Stimulated activated naive B cell treated with anti-CD40 and anti-IgM and Interleukin-4, amounts not matched to agents 10 μg/mL and 1 μg/mL and 100 μg/mL, for 72 hours (primary cell): ENCODE measurements at places on chromosomes 3 and 15.

DNA sequence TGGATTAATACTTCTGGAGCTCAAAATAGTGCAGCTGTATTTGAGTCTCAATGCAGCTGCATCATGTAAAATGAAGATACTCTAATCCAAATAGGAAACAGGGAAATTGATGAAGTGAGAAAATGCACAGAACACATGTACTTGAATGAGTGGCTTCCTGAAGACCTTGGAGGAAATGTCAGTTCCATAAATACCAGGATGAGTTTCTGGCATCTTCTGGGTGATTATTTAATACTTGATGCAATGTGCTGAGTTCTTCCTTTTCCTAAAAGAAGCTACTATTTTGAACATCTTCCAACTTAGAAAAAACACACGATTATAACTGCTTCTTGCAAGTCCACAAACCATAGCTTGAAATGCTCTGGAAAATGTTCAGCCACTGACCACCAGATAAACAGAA is 162.8 kb downstream of the SLC9A9 start:
- H3K27ac ChIP-seq = no peak overlapping the region
- DNase-seq = no peak
- peaks cover 6% of the 10 kb centered on the region for H3K4me1 ChIP-seq
- no peak overlapping the region for H3K4me3 ChIP-seq

GRCh38 chr3:54053211-54053610 is 69.1 kb upstream of the CACNA2D3 start:
- H3K27ac ChIP-seq = no peak overlapping the region
- H3K4me3 ChIP-seq = no peak overlapping the region
- peaks cover 5% of the 10 kb centered on the region for H3K27me3 ChIP-seq
- DNase-seq = no peak

- H3K36me3 ChIP-seq = no peaks in the 10 kb centered on the region
- no peak overlapping the region for H3K27ac ChIP-seq
- peaks cover 45% of the 10 kb centered on the region for H3K27me3 ChIP-seq
- no peak for DNase-seq
- H3K4me1 ChIP-seq = peaks cover 11% of the 10 kb centered on the region
Observed at GRCh38 chr3:194265996-194266964, 84.8 kb downstream of the CPN2 start.

- H3K4me3 ChIP-seq = no peak overlapping the region
- H3K27ac ChIP-seq = no peak overlapping the region
- H3K27me3 ChIP-seq = no peaks in the 10 kb centered on the region
- H3K4me1 ChIP-seq = peaks cover 15% of the 10 kb centered on the region
- no peaks in the 10 kb centered on the region for H3K36me3 ChIP-seq
- no peak for DNase-seq
Observed at GRCh38 chr3:30512576-30512975, 93.8 kb upstream of the TGFBR2 start.

DNA sequence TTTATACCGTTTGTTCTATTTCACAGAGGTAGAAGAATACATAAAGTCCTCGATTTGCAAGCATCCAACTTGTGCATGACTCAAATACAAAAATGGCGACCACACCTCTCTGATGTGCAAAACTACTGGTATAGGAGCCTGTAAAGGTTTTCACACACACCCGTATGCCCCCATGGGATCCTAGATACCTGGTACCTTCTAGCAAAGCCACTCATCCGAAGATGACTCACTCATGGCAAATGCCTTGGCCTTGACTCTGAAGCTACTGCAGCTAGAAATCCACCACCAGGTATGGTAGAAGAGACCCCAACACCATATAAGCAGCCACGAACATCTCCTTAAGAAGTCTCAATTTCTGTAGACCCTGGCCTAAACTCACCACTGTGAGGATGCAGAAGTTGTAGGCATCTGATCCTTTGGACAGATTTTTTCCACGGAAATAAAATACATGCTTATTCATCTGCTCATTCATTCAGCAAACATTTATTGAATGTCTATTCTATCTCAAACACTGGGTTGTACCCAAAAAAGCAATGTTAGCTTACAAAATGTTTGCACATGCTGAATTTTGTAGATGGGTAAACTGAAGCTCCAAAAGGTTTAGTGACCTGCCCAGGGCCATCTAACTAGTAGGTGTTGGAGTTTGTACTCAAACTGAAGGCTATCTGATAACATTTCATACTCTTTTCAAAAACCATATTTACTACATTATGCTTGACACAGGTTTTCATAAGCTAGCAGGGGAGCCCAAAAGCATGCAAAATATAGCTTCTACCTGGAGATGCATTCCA is 158.8 kb downstream of the RORA start:
- H3K27me3 ChIP-seq = peaks cover 15% of the 10 kb centered on the region
- no peaks in the 10 kb centered on the region for H3K36me3 ChIP-seq
- H3K4me1 ChIP-seq = no peaks in the 10 kb centered on the region
- DNase-seq = no peak
- H3K4me3 ChIP-seq = no peak overlapping the region

- H3K27me3 ChIP-seq = no peaks in the 10 kb centered on the region
- no peaks in the 10 kb centered on the region for H3K36me3 ChIP-seq
- H3K27ac ChIP-seq = peak overlapping the region; percentile 7
Observed at GRCh38 chr3:27861046-27862036, 139.2 kb upstream of the EOMES start.

DNA sequence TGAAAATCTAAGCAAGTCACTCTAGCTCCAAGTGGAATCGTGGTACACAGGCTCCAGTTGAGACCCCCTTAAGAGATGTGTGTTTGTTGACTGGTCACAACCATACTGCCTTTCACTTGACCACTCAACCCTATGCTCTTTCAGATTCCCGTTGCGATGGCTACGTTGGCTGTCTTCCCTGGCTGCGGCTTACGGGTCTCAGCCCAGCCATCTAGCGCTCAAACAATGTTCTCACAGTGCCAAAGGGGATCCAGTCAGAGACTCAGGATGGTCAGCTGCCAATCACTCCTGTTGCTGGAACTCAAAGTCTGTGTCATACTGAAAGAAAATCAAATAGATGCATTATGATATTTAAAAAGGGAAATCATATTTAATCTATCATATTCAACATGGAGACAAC is 237.6 kb downstream of the ITPR1 start:
- no peak overlapping the region for H3K27ac ChIP-seq
- no peak overlapping the region for H3K4me3 ChIP-seq
- DNase-seq = no peak
- H3K36me3 ChIP-seq = peaks cover 67% of the 10 kb centered on the region
- H3K4me1 ChIP-seq = peaks cover 7% of the 10 kb centered on the region

GRCh38 chr15:39393575-39394335 is 187.1 kb upstream of the THBS1 start:
- no peaks in the 10 kb centered on the region for H3K36me3 ChIP-seq
- H3K4me1 ChIP-seq = no peaks in the 10 kb centered on the region
- no peak overlapping the region for H3K4me3 ChIP-seq
- DNase-seq = no peak
- no peaks in the 10 kb centered on the region for H3K27me3 ChIP-seq

- no peaks in the 10 kb centered on the region for H3K4me1 ChIP-seq
- DNase-seq = no peak
- H3K36me3 ChIP-seq = no peaks in the 10 kb centered on the region
- no peak overlapping the region for H3K4me3 ChIP-seq
Observed at GRCh38 chr3:133995264-133995663, 34.5 kb downstream of the SLCO2A1 start.

- peaks cover 53% of the 10 kb centered on the region for H3K36me3 ChIP-seq
- H3K27me3 ChIP-seq = no peaks in the 10 kb centered on the region
- peaks cover 51% of the 10 kb centered on the region for H3K4me1 ChIP-seq
- no peak for DNase-seq
- peak overlapping the region; percentile 97 for H3K4me3 ChIP-seq
Observed at GRCh38 chr15:43775411-43775965, 1.3 kb downstream of the ELL3 start.

DNA sequence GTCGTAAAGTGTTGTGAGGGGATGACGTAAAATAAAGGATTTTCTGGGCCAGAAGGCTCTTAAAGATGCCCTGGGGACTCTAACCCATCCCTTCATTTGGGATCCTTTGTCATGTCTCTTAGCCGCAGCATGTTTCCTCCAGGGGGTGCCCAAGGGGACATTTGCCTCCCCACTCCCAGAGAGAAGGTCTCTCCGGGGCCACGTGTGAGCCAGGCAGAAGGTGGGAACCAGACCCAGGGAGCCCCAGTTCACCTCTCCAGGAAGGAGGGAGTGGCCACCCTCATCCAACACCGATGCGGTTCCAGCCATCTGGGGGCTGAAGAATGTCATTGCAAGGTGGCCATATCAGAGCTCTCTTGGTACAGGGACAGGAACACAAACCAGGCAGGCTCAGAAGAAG is 25.2 kb downstream of the ST8SIA2 start:
- peaks cover 8% of the 10 kb centered on the region for H3K27me3 ChIP-seq
- no peaks in the 10 kb centered on the region for H3K4me1 ChIP-seq
- H3K36me3 ChIP-seq = no peaks in the 10 kb centered on the region
- H3K4me3 ChIP-seq = no peak overlapping the region
- no peak for DNase-seq

- no peak overlapping the region for H3K4me3 ChIP-seq
- H3K36me3 ChIP-seq = no peaks in the 10 kb centered on the region
- H3K27ac ChIP-seq = no peak overlapping the region
- DNase-seq = no peak
- H3K4me1 ChIP-seq = no peaks in the 10 kb centered on the region
Observed at GRCh38 chr15:57949374-57949943, 116.1 kb downstream of the ALDH1A2 start.

- no peaks in the 10 kb centered on the region for H3K4me1 ChIP-seq
- no peak overlapping the region for H3K4me3 ChIP-seq
- H3K27me3 ChIP-seq = no peaks in the 10 kb centered on the region
- no peak for DNase-seq
- H3K27ac ChIP-seq = no peak overlapping the region
Observed at GRCh38 chr3:6417174-6417573, 443.7 kb upstream of the GRM7 start.

GRCh38 chr15:55250941-55251340 is 38.7 kb downstream of the RAB27A start:
- peaks cover 38% of the 10 kb centered on the region for H3K4me1 ChIP-seq
- no peak overlapping the region for H3K4me3 ChIP-seq
- H3K27ac ChIP-seq = no peak overlapping the region

DNA sequence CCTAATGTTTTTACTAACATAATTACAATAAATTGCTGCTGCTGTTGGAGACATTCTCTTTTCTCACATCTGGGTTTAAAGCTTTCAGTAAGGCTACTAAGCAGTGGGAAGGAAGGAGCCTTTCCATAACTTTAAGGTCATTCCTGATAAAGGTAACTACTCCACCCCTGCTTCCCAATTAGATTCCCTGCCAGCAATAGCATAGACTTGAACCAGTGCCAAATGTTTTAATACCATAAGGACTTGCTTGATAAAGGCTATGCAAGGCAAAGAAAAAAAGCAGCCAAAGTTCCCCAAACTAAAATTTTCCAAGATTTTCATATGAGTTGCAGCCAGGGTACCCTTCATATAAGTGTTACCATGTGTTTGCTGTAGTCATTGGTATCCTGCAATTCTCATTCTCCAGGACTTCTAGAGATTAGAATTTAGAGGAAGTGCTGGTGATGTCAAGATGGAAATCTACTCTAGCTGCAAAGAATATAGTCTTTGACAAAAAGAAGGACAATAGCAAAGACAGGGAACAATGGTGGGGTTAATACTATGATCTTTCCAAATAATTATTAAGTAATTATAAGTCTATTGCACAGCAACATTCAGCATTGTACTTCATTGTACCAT is 106.1 kb downstream of the FILIP1L start:
- peaks cover 4% of the 10 kb centered on the region for H3K36me3 ChIP-seq
- peaks cover 36% of the 10 kb centered on the region for H3K4me1 ChIP-seq
- H3K27ac ChIP-seq = no peak overlapping the region
- DNase-seq = no peak
- no peak overlapping the region for H3K4me3 ChIP-seq

GRCh38 chr3:52144796-52145735 is 9.2 kb downstream of the POC1A start:
- no peak for DNase-seq
- no peak overlapping the region for H3K27ac ChIP-seq
- peaks cover 15% of the 10 kb centered on the region for H3K36me3 ChIP-seq
- no peak overlapping the region for H3K4me3 ChIP-seq

DNA sequence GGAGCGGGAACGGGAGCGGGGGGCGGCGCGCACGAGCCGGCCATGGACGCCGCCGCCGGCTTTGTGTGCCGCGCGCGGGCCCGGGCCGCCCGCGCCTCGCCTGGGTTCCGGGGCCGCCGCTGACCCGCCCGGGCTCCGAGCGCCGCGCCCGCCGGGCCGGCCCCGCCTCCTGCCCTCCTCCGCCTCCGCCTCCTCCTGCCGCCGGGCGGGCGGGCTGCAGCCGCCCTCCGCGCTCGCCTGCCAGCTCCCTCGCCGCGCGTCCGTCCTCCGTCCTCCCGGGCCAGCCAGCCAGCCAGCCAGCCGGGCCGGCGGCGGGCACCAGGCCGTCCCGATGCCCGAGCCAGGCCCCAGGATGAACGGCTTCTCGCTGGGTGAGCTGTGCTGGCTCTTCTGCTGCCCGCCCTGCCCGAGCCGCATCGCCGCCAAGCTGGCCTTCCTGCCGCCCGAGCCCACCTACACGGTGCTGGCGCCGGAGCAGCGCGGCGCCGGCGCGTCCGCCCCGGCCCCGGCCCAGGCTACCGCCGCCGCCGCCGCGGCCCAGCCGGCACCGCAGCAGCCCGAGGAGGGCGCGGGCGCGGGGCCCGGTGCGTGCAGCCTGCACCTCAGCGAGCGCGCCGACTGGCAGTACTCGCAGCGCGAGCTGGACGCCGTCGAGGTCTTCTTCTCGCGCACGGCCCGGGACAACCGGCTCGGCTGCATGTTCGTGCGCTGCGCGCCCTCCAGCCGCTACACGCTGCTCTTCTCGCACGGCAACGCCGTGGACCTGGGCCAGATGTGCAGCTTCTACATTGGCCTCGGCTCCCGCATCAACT is at the start of gene ABHD17C:
Gene ABHD17C, plus strand, starts transcription at position 212 of the 812 bp plus-strand sequence. Its CDS starts 120 bp downstream, at position 332.
- peak; percentile 42 for DNase-seq
- no peaks in the 10 kb centered on the region for H3K36me3 ChIP-seq
- H3K27me3 ChIP-seq = peaks cover 12% of the 10 kb centered on the region
- peak within 1 kb of the TSS; percentile 93 for H3K4me3 ChIP-seq
- H3K27ac ChIP-seq = peak within 1 kb of the TSS; percentile 92

- H3K27ac ChIP-seq = no peak overlapping the region
- peaks cover 12% of the 10 kb centered on the region for H3K36me3 ChIP-seq
- H3K27me3 ChIP-seq = no peaks in the 10 kb centered on the region
- no peak for DNase-seq
Observed at GRCh38 chr15:98954411-98954810, 53.2 kb downstream of the PGPEP1L start.
